ENCODE measurements at places on chromosomes 4 and X. TPM values are rescaled to one million over a fixed set of nuclear protein-coding genes. Genes with fewer than 3 reads are reported as not detected.
A peak's percentile ranks its signal among the peaks of the same experiment; 100 is the strongest.

SLBP gene
- polyA plus RNA-seq = 90.2 TPM

AKAP14 gene
- 0.55 TPM for polyA plus RNA-seq

MAGEA2B gene
- polyA plus RNA-seq = not detected

DOK7 gene
- polyA plus RNA-seq = 1.5 TPM

C4orf51 gene
- not detected for polyA plus RNA-seq

ERAS gene
- polyA plus RNA-seq = not detected

AFM gene
- polyA plus RNA-seq = 16.7 TPM

PRDX4 gene
- 113 TPM for polyA plus RNA-seq

BEX4 gene
- polyA plus RNA-seq = 144 TPM

NSD2 gene
- 103 TPM for polyA plus RNA-seq

TEX13D gene
- polyA plus RNA-seq = not detected

TAF7L gene
- 0.67 TPM for polyA plus RNA-seq

SPANXN3 gene
- not detected for polyA plus RNA-seq

FAM149A gene
- polyA plus RNA-seq = 56.7 TPM

RASSF6 gene
- 8.8 TPM for polyA plus RNA-seq

USP17L5 gene
- polyA plus RNA-seq = not detected

NEIL3 gene
- 9.3 TPM for polyA plus RNA-seq

ARMCX1 gene
- 49.1 TPM for polyA plus RNA-seq

DNA sequence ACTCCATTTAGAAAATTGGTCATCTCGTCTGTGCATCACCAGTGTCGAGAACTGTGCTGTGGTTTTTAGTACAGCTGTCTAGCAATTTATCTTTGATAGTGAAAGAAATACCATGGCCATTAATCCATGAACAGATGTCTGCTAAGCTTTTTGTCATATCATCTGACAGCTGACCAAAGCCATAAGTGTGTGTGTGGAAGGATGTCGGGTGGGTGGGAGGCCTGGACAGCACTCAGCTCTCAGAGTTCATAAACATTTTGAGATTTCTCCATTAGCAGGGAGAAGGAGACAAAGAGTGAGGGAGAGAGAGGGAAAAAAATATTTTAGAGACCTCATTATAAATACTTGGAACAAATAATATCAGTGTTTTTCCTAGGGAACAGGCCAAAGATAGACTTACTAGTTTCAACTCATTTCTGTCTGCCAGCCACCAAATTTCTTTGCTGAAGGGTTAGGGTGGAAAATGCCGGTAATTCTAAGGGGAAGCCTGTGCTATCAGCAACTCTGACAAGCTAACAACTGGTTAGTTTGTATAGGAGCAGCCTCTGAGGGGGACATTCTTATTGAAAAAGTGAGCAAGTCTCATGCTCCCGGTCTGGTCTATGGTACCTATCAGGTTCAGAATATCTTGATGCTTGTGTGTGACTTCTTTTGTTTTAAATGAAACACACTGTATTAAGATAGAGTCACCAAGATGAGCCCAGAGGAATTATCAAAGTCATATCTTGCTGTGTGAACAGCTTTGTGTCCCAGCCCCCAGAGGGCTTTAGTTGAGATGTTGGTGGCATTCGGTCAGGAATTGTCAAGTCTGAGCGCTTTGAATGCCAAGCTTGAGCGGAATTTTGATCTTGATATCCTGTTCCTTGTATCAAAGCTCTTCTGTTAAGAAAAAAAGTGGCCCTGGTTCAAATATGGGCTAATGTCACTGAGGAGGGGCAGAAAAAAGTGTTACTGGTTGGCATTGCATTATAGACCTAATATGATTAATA lies 41.9 kb upstream of the PDLIM3 start:
- DNase-seq = no peak

- no peak for DNase-seq
These were observed 125.2 kb downstream of the COL25A1 start for GRCh38 chr4:109177096-109177810.

DNA sequence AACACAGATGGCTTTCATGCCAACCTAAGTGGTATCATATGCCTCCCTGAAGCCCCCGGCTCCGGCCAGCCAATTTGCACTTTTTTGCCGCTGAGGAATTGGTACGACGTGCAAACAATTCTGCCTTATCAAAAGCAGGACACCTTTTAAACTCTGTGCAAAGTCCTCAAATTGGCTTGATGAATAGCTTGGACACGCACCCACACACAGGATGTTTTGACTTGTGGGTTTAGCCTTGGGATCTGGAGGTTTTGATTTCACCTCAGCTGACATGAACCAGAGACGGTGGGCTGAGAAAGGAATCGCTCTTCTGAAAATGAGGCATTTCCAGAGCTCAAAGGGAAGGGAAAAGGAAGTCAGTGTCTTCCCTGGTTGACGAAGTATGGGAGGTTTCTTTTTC lies 110.8 kb upstream of the SHOX start:
- no peak for DNase-seq

- DNase-seq = no peak
These were observed 4.2 kb upstream of the ABCG2 start for GRCh38 chr4:88162626-88163025.

- DNase-seq = no peak
These were observed 11.3 kb upstream of the SLC2A9 start for GRCh38 chr4:10032625-10033024.

DNA sequence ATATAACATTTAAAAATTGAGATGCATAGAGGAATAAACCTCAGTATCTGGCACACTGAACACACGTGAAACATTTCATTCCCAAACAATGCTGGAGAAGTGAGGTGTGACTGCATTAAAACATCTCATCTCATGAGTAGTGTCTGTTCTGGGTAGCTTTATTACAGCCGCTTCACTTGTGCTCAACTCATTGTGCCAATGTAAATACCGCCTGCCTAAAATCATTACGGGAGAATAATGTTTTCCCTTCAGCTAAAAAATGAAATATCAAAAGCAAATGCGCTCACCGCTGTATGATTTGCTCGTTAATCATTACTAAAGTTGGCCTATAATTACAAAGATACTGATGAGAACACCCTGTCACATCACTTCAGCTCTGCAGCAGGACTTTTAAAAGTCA lies 110.2 kb upstream of the PRPS2 start:
- DNase-seq = no peak

DNA sequence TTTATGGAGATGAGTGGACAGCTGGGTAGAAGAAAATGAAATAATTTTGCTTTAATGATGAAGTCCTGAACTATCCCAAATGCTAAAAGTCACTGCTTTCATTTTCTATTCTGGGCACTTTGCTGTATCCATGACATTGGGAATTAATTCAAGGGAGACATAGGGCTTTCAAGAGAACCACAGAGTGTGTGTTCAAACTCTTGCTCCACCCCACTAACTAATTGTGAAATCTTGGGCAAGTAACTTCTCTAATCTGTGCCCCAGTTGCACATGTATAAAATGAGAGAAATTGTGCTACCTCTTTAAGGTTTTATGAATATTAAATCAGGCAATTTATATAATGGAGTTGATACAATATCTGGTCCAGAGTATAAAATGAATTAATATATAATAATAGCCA lies 1422.0 kb downstream of the ADGRL3 start:
- DNase-seq = no peak

DNA sequence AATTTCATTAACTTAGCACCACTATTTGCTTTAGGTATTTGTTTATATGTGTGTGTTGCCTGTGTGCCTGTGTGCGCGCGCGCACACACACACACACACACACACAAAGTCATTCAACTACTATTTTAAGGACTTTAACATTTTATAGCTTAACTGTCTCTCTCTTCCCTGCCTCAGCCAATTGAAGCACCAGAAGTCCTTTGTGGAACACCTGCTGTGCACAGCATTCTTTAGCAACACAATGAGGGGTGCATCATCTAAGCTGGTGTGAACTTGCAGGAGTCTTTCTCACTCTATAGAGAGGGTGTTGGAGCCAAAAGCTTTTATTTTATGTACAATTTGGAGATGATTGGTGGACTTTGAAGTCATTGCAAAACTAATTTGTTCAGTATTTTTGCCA lies 31.3 kb downstream of the SLIT2 start:
- DNase-seq = no peak

DNA sequence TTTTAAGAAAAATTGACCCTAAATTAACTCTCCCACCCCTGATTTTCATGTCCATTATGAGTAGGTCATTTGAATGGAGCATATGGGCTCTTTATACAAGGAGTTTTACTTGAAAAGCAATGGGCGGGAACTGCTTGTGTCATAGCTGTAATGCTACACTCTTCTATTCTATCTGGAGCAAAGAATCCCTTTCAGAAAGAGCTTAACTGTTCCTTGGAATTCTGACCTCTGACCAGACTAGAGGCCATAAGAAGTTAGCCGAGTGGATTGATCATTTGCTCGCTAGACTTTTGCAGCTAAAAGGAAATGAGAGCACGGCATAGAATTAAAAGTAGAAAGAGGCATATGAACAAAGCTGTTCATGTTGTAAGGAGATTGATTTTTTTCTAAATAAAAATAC lies 79.1 kb downstream of the DOCK11 start:
- DNase-seq = no peak

GRCh38 chr4:104826171-104826570 lies 320.5 kb upstream of the TET2 start:
- DNase-seq = no peak

- no peak for DNase-seq
These were observed 47.7 kb downstream of the DDX3X start for GRCh38 chrX:41381685-41382084.

- no peak for DNase-seq
These were observed 24.2 kb downstream of the IQSEC2 start for GRCh38 chrX:53257166-53257565.

DNA sequence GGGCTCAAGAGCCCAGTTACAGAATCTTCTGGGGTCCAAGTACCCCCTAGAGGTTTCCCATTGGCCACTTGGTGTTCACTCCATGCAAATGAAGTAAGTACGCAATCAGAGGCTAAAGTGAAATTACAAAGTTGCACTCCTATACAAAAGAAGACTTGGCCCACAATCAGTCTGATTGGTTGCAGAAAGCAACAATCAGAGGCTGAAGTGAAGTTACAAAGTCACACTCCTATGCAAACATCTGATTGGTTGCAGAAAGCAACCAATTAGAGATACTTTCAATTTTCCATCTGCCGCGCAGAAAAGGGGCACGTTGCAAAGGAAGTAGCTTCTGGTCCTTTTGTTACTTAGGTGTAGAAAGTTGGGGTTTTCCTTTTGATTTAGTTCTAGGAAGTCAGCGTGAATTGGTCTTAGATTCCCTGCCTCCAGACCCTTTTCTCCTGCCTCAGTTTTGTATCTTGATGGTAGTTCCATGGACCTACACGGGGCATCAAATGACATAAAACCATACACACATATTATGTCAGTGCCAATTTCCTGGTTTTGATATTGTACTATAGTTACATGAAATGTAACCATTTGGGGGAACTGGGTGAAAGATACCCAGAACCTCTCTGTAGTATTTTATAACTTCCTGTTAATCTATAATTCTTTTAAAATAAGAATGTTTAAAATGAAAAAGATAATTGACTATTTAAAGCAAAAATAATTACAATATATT lies 12.4 kb upstream of the PIN4 start:
- no peak for DNase-seq

DNA sequence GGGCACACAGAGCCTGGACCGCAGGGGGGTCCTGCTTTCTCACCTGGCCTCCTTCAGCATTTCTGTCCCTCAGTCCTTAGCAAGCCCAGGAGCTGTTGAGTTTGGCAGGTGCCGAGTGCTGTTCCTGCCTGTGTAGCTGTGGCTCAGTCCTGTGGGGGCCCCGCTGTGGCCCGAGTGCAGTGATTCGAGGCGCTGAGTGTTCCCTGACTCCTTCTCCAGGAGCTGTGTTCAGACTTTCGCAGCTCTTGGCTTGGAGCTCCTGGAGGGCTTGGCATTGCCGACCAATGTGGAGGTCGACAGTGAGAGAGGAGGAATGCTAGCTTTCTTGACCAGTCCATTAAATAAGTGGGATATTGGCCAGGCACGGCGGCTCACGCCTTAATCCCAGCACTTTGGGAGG lies 50.1 kb upstream of the MSANTD1 start:
- no peak for DNase-seq

GRCh38 chr4:141046255-141046654 lies 87.0 kb downstream of the RNF150 start:
- no peak for DNase-seq

GRCh38 chr4:155768370-155768769 lies 9.5 kb downstream of the GUCY1B1 start:
- no peak for DNase-seq

- DNase-seq = no peak
These were observed 133.3 kb downstream of the MAML3 start for GRCh38 chr4:140020457-140021361.

GRCh38 chrX:72308566-72309296 lies 3.0 kb upstream of the CITED1 start:
- peak; percentile 72 for DNase-seq

DNA sequence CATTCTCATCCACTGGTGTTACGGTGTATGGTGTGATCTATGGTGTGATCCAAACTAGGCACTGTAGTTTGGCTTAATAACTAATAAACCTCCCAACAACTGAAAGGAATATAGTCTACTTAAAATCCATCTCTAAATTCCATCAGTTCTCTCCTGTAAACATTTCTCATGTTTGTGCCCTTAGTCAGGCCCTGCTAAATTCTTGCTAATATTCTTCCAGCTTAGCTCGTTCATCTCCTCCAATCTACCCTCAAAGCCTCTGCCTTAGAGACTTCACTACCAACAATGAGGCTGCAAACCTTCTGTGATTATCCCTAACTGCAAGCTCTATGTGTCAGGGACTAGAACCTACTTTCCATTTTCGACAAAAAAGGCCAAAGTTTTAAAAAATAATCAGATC lies 28.1 kb downstream of the ZAR1 start:
- no peak for DNase-seq

DNA sequence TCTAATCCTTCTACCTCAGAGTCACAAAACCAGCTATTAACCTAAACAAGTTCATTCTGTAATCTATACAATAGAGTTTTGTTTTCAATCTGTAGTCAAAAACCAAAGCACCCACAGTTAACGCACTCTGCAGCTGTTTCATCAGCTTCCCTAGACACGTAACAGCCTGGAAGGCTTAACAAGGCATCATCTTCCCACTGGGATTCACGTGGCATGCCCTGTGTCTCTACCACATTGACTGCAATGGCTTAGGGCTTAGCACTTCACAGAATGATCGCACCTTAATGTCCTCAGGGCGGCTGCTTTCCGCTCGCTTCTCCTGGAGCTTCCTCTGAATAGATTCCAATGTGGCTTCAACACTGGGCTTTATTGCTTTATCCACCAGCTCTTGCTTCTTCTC lies 49.7 kb upstream of the NAP1L5 start:
- DNase-seq = no peak

Data from left kidney (tissue), 8 donors.